ENCODE measurements at places on chromosomes 6 and 20.

- DNase-seq = no peak
These were observed 257.6 kb downstream of the HDGFL1 start for GRCh38 chr6:22826961-22827360.

- no peak for DNase-seq
These were observed 53.5 kb downstream of the TINAG start for GRCh38 chr6:54361734-54362133.

- DNase-seq = no peak
These were observed 100.6 kb downstream of the DACT2 start for GRCh38 chr6:168218785-168219566.

GRCh38 chr20:22515264-22515663 is 69.1 kb downstream of the FOXA2 start:
- no peak for DNase-seq

GRCh38 chr20:47263080-47263464 is 93.4 kb downstream of the ZMYND8 start:
- no peak for DNase-seq

- DNase-seq = no peak
These were observed 577.1 kb downstream of the DOK5 start for GRCh38 chr20:55052459-55052858.

GRCh38 chr6:30678964-30679726 is 6.3 kb upstream of the DHX16 start:
- DNase-seq = no peak

- DNase-seq = no peak
These were observed 10.8 kb upstream of the MICAL1 start for GRCh38 chr6:109466212-109466923.

DNA sequence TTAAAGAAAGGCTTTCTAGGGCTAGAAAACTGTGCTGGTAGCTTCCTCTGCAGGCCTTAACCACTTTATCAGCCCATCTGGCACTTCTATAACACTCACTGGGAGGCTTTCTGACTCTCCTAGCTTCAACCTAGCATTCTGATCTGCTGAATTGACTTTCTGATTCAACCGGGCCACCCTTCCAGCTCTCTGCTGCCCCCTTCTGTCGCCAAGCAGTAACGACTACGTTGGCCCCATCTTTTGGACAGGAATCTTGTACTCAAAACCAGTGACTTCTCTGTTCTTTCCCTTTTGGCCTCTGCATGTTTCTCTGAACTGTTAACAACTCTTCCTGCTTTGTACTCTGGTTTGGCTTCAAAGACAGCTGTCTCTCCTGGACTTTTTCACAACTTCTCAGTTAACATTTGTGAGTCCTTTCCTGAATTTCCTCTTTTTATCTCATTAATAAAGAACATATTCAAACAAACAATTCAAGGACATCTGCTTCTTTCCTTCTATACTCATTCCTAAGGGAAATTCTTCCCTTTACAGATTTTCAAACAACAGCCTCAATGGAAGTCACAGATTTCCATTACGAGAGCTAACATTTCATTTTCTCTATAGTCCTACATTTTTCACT is 43.9 kb upstream of the FAM135A start:
- DNase-seq = no peak

All from SK-N-MC (cell line).